ENCODE measurements at places on chromosomes 4 and X.

- no peak for DNase-seq
These were observed 5.4 kb upstream of the SORBS2 start for GRCh38 chr4:185817403-185817818.

DNA sequence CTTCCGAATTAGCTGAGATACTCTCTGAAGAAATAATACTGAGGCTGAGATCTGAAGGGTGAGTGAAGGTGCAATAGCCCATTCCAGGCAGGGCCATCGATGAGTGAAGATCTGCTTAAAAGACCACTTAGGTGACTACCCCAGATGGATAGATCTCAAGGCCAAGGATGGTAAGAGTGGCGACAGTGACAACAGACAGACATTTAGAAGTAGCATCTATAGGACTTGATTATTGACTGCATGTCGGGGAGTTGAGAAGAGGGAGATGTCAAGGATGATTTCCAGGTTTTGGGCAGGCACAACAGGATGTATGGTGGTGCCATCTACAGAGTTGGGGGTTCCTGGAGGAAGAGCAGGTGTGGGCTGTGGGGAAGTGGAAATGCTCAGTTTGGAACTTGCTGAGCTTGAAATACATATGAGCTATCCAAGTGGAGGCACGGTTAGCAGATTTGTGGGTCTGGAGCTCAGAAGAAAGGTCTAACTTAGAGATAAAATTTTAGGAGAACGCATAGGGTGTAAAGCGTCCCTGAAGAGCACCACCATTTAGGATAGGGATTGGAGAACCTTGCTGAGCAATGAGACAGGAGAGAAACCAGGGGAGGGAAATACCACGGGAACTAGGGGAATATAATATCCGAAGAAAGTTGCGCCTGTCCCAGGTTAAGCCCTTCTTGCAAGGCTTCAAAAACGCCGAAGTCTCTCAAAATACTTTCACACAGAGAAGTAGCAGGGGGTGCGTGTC lies 688 bp downstream of the UFSP2 start:
- no peak for DNase-seq

DNA sequence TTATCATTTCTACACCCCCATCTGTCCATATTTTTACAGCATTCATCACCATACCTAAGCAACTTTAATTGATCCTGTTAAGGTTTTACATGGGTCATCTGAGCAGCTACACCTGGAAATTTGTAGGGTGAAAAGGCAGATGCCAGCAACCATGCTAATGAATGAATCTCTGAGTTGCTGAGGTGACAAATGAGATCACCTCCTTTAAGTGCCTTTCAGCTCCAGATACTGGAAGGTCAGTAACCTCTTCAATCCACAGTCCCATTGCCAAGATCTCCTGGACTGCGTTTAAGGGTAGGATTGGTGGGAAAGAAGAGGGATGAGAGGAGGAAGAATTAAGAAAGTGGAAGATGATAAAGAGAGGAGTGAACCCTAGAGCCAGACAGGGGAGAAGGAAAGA lies 8.5 kb upstream of the BMP3 start:
- no peak for DNase-seq

GRCh38 chrX:151687635-151688034 lies 7.6 kb upstream of the PRRG3 start:
- DNase-seq: no peak

GRCh38 chr4:10456595-10457254 lies 501 bp downstream of the ZNF518B start:
- peak; percentile 56 for DNase-seq

DNA sequence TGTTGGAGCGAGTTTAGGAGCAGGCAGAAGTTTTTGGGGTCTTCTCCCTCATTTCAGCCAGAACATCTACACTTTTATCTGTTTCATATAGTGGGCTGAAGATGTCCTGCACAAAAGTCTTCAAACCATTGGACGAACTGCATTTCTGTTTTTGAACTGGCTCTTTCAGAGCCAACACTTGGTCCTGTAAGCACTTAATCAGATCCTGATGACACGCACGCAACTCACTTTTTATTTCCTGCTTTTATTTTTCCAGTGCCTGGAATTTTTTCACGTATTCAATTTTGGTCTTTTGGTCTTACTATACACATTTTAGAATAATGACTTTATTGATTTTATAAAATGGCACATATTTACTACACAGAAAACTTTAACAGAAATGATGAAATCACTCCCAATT lies 40.2 kb upstream of the NKX3-2 start:
- DNase-seq: no peak

DNA sequence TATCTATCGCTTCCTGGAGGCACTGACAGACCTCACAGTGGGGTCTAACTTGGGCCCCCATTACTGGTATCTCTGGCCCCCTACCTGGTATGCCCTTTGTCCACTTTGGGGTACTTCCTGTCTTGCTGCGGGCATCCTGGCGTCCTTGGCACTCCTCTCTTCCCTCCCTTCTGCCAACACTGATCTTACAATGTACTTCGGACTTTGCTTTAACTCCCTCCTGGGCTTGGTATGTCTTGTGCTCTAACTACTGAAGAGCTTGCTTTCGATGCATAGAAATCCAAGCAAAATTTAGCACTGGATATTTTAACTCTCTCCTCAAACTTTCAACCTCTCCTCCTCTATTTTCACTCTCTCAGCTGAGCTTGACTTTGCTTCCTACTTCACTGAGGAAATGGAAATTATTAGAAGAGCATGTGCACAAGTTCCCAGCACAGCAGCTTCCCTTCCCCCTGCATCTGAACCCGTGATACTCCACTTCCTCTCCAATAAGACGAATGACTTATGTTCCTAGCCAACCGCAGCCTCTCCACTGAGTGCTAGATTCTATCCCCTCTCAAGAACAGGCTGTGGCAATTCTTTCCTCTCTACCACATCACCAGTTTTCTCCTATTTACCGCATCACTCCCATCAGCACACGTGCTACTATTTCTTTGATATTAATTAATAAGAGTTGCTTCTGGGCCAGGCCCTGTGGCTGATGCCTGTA lies 52.9 kb downstream of the SUPT20HL2 start:
- no peak for DNase-seq

GRCh38 chr4:156892805-156893204 lies 78.8 kb downstream of the PDGFC start:
- DNase-seq: no peak

GRCh38 chr4:41324861-41325260 lies 68.1 kb downstream of the UCHL1 start:
- DNase-seq: no peak

DNA sequence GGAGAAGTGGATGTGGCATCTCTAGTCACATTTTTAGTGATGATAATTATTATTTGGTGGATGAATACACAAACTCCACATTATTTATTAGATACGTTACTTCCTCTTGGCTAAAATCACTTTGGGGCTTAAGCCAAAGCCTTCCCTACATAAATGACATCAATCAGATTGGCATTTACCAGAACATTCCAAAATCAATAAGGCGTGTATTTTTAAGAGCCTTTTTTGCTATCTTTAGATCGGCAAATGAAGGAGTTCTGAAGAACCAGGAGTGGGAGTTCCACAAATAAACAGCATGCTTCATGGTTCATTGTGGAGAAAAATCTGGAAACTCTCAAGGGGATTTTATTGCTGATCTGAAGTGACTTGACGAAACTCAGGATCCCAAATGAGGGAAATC lies 89.7 kb downstream of the AMELX start:
- DNase-seq: no peak

DNA sequence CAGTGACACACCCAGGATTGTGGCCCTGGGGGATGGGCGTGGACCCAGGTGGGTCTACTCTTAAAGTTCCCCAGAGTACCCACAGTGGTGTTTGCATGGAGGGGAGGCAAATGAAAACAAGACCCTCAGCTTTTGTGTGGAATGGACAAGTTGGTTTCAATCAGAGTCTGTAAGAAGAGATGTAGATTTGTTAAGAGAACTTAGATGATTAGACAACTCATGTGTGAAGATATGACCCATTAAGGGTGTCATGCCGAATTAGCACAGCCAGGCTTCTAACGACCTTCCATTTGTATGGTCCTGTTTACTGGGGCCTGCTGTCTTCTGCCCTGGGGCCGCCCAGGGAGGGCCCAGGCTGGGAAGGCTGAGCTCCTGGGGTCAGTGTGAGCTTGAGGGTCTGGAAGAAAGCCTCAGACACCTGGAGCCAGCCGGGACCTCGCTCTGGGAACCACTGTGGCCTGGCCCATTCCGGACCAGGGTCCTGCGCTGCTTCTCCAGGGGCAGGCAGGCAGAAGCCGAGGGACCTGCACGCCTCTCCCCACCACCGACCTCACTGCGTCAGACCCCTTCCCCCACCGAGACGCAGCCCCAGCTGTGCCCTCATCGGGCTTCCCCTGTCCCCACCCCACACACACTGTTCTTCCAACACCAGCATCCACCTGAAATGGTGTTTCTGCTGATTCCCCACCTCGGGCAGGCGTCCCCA lies 20.4 kb downstream of the UVSSA start:
- no peak for DNase-seq

GRCh38 chr4:173860094-173860493 lies 330.1 kb upstream of the HAND2 start:
- no peak for DNase-seq

DNA sequence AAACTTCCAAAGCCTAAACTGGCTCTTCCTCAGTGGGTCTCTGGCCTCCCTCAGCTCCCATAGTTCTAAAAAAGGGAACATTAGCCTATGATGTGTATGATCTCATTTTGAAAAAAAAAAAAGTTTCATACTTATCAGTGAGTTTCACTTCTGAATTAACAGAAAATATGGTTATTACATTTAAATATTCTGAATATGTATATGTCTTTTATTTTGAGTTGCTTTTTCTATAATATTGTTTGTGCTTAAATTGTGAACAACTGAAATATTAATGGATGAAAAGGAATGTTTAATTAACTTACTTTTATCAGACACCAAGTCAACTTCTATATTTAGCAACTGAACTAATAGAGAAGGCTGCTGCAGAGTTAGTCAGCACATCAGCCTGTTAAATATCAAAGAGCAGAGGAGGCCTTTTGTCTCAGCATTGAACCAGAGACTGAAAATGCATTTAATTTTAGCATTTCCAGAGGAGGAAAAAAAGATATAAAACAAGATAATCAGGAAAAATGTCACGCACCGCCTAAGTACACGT lies 20.4 kb upstream of the FHL1 start:
- no peak for DNase-seq

- DNase-seq: no peak
These were observed 34.1 kb downstream of the PLS3 start for GRCh38 chrX:115595049-115595448.

DNA sequence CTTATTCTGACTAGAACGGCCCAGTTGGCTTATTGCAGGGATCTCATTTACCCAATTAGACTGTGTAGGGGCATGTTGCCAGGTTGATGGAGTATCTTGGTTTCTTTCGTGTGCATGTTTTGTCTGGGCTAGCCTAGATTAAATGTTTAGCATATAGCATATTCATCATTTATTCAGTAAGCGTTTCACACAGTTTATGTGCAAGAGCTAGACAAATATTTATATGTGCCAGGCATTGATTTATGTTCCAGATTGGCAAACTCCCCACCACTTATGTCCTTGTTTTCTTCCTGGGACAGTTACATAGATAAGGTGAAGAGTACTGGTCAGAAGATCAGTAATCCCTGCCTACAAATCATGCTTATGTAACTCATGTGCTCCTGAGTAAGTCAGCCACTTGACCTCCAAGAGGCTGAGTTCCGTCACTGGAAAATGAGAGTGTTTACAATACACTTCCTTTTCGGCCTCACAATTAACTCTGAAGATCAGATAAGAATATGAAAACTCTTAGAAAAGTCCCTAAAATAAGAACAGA lies 57.2 kb downstream of the RUFY3 start:
- DNase-seq: no peak

- no peak for DNase-seq
These were observed 94.6 kb downstream of the RASL11B start for GRCh38 chr4:52956691-52957090.

GRCh38 chrX:130654409-130654950 lies 248.5 kb downstream of the ENOX2 start:
- DNase-seq: no peak

GRCh38 chr4:10832806-10833628 lies 148.4 kb upstream of the CLNK start:
- DNase-seq: no peak

GRCh38 chr4:174117445-174117844 lies 166.0 kb downstream of the FBXO8 start:
- no peak for DNase-seq

- no peak for DNase-seq
These were observed 181.8 kb upstream of the MAOA start for GRCh38 chrX:43474321-43474720.

GRCh38 chr4:174592985-174593335 lies 70.7 kb upstream of the HPGD start:
- DNase-seq: no peak

DNA sequence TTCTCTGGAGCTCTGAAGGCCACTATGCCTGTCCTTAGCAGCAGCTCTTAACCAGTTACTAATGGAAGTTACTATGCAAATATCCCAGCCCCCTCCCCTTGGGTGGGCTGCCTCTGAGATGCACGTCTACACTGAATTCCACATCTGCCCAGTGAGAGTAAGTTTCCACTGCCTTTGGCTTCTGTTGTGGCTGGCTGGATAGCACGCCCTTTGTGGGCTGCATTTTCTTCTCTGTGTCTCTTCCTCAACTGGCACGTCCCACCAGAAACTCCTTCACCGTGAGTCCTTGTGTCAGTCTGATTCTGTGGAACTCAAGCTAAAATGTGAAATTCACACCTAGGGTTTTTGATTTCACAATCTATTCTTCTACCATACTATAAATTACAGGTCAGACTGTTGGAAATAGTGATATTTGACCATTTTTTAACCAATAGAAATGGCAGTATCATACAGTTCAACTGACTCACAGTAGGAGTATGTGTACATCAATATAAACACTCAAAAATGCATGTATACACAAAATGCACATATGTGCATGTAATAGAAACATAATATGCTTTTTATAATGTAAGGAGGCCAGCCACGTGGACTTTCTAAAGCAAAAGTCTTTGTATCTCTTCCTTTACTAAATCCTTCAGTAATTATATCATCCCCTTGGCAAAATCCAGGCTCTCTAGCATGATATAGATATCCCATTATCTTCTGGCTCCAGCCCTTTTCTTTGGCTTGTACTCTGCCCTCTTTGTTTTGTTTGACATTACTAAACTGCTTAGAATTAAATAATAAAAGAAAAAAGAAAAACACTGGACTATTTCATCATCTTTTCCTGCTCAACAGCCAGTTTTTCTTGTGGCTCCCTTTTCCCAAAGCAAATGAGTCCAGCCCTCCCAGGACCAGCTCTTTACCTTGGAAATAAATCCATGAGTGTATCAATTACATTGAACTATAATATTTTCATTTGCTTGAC lies 33.2 kb upstream of the LDB2 start:
- no peak for DNase-seq

GRCh38 chrX:40834225-40834624 lies 98.9 kb upstream of the MED14 start:
- no peak for DNase-seq

GRCh38 chr4:86264241-86264640 lies 95.6 kb downstream of the MAPK10 start:
- no peak for DNase-seq

GRCh38 chrX:72545990-72546389 lies 26.7 kb downstream of the HDAC8 start:
- no peak for DNase-seq

- no peak for DNase-seq
These were observed 51.9 kb downstream of the CPZ start for GRCh38 chr4:8644461-8644891.

GRCh38 chr4:85700362-85700761 lies 225.4 kb downstream of the ARHGAP24 start:
- DNase-seq: no peak
